Stimulated activated naive CD4-positive, alpha-beta T cell treated with Interleukin-2 at 50 U/mL for 16 hours (primary cell): ENCODE measurements at places on chromosomes 7 and 10.

GRCh38 chr7:104936546-104936945 lies 77.5 kb upstream of the KMT2E start:
- no peak for DNase-seq

DNA sequence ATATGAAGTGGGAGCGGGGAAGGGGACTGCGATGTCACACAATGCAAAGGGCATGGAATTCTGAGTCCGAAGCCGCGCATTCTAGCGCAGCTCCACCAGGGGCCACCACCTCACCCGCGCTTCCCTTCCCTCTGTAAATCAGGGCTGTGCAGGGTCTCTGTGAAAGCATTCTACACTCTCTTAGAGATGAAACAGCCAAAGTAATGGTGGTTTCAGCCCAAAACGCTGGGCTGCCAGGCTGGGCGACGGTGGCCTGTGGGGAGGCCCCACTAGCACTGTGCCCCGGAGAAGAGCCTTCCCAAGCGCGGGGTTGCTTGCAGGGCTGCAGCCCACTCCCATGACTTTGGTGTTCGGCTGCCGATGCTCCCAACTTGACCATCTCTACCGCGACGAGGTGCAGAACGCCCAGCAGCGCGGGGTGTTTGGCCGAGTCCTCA lies 11.4 kb downstream of the ATG9B start:
- no peak for DNase-seq

DNA sequence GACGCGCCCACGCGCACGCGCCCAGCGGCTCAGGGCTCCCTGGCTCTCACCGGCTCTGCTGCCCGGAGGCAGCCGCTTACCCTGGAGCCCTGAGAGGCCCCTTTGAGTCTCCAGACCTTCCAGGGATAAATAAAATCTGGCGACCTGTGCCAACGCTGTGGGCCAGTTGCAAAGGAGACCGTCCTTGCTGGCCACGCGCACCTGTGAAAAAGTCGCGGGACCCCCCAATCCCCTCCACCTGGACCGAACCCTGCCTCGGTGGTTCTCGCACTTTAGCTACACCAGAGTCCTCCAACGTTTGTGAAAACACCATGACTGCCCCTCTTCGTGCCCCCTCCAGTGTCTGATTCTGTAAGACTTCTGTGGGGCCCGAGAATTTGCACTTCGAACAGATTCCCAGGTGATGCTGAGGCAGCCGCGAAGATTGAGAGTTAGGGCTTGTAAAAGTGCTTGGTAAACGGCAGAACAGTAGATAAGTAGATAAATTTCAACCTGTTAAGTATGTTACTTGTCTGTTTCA lies 102.4 kb upstream of the SVIL start:
- no peak for DNase-seq

DNA sequence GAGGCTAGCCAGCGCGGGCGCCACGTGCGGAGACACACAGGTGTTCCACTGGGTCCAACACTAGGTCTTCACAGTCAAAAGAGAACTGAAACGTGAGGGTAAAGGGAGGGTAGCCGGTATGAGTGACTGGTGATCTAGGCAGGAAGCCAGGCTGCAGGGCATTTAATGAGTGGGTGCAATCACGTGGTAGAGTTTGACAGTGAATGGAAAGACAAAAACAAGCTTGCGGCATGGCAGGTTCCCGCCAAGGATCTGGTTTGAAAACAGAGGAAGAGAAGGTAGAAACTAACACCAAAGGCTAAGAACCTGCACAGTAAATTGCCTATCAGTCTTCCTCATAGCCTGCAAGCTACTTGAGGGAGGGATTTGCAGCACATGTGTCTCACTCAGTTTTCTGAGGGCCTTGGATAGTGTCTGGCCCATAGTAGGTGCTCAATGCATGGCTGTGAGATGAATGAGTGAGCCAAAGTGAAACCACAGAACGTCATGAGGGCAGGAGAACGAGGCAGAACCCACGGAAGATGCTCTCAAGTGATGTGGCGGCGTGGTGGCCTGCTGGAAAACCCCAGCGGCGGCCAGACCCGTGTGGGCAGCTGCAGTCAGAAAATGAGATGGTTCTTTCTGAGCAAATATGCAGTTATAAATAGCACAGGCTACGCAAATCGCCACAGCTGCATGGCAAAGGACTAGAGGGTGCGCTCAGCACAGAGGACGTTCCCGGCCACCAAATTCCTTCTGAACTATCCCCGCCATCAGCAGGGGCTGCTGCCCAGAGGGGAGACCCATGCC lies 183.6 kb upstream of the NFE2L3 start:
- peak; percentile 36 for DNase-seq

GRCh38 chr7:107666790-107667189 lies 6.2 kb downstream of the SLC26A4 start:
- no peak for DNase-seq

DNA sequence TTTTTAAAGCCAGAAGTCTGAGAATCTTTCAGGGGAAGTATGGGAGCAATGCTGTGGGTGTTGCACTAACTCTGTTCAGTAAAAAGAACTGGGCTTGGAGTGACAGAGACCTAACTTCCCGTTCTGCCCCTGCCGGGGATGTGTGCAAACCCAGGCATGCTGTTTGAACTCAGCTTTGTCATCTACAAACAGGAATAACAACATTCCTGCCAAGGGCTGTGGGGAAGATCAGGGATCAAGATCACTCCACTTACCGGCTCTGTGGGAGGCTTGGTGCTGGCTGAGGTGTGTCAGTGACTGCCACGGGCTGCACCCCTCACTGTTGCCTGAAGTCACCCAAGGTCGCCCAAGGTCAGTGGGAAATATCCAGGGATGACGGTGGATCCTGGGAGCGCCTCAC lies 23.1 kb upstream of the DRGX start:
- no peak for DNase-seq

GRCh38 chr7:148306759-148307158 lies 283.8 kb upstream of the C7orf33 start:
- no peak for DNase-seq
